ENCODE measurements at places on chromosomes 16 and 17.

GRCh38 chr16:12082226-12082887 is 105.8 kb downstream of the SNX29 start:
- DNase-seq, result no peak

DNA sequence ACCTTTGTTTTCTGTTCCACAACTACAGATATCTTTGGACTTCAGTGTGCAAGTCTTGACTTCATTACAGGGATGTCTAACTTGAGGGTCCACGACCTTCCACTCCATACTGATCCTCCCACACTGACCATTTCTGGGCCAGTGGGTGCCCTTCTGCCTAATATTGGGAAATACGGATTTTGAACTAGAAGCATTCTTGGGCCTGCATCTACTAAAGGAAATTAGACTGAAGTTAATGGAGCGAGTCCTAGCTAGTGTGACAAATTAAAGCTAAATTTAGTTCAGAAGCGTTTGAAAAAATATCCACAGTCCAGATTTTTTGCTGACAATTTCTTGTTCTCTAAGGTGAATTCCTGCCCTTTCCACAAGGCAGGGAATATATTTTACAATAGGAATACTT is 9.9 kb upstream of the TMIGD1 start:
- DNase-seq, result no peak

GRCh38 chr17:29109477-29110371 is 66.8 kb downstream of the PIPOX start:
- DNase-seq, result no peak

DNA sequence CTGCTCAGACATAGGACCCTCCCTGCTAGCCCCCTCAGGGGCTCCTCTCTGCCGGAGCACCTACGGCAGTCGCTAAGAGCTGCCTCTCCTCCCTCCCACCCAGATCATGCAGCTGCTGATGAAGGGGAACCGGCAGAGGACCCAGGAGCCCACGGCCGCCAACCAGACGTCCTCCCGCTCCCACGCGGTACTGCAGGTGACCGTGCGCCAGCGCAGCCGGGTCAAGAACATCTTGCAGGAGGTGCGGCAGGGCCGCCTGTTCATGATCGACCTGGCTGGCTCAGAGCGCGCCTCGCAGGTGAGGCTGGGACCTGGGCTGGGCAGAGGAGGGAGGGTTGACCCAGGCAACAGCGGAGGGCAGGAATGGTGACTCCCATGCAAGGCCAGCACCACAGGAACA is 17.0 kb downstream of the BTBD17 start:
- no peak for DNase-seq

GRCh38 chr17:61000911-61001310 is 323.3 kb downstream of the BCAS3 start:
- DNase-seq, result no peak

DNA sequence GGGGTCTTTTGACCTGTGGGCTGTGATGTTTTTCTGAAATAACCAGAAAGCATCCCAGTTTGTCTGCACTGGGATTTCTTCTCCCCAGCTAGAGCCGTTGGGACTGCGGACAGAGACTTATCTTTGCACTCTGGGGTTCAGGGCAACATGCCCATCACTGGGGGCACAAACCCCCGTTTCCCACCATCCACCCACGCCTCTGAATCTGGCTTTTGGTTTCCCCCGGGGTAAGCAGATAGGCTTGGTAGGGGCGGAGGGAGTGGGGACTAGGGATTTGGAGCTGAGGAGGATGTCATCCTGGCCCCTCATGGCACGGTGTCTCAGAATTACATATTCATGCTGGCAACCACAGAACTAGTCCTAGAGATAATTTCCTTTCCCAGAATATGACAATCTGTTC is 68.6 kb downstream of the CCDC182 start:
- DNase-seq, result no peak

GRCh38 chr16:80971819-80972218 is 34.9 kb downstream of the CMC2 start:
- DNase-seq, result no peak

DNA sequence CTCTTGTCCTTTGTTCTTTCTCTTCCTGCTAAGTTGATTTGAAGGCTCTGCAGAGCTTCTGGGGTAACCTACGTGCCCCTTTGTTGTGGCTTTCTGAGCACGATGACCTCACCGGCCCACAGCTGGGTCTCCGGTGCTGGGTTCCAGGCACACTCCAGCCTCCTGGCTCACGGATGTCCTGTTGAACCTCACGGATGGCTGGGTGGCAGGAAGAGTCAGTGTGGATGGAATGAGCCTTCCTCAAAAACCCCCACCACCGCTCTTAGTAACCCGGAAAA is 116.0 kb downstream of the SOCS1 start:
- no peak for DNase-seq

GRCh38 chr17:54426296-54426886 is 474.3 kb upstream of the TOM1L1 start:
- no peak for DNase-seq

- no peak for DNase-seq
Measured at GRCh38 chr17:41627316-41628072, 3.1 kb upstream of the KRT17 start.

GRCh38 chr16:2275476-2276367 is 7.8 kb upstream of the RNPS1 start:
- DNase-seq, result no peak

DNA sequence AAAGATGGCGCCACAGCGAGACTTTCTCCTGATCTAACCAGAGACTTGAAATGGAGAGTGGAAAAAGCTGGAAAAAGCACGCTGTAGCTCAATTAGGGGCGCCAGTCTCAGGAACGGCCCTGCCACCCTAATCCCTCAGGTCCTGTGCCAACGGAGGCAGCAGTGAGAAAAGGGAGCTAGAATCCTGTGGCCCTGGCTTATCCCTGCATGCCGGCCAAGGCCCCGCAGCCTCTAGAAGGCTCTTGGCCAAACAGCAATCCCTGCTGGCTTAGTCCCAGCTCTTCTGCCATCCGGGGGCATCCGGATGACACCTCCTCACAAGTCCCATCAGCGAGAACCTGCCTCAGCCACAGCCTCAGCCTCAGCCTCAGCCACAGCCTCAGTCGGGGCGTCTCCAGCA is 69.8 kb downstream of the MRM3 start:
- DNase-seq, result no peak

DNA sequence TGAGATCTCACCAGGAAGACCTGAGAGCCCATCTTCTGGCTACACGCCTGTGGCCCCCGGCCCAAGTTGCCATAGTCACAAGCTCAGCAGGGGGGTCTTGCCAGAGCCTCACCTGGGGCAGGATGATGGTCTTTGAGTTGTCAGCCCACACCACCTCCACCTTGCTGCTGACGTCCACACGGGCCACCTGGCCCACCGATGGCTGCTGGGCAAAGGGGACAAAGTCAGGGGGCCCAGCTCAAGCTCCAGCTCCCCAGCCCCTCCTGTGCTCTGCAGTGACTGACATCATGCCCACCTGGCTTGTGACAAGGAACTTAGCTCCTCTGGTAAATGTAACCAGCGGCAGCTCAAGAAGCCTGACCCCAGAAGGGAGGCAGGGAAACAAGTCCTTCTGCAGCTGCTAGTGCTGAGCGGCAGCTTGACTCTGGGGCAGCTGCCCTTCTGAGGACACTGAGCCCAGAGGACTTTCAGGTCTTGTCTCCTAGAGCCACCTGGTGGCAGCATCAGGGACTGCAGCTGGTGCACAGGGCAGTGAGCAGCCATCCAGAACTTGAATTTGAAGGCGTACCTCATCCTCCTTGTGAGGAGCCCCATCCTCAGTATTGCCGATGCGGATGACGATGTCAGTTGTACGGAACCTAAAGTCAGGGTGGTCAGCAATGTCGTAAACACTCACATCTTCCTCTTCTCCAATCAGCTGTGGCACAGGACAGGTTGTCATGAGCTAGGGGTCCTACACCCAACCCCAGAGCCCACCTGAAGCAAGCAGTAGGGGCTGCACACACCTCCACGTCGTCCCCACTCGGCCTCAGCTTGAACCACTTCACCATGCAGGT is 13.5 kb downstream of the SPHK1 start:
- peak; percentile 74 for DNase-seq

- no peak for DNase-seq
Measured at GRCh38 chr16:66226762-66227161, 139.7 kb upstream of the CDH5 start.

DNA sequence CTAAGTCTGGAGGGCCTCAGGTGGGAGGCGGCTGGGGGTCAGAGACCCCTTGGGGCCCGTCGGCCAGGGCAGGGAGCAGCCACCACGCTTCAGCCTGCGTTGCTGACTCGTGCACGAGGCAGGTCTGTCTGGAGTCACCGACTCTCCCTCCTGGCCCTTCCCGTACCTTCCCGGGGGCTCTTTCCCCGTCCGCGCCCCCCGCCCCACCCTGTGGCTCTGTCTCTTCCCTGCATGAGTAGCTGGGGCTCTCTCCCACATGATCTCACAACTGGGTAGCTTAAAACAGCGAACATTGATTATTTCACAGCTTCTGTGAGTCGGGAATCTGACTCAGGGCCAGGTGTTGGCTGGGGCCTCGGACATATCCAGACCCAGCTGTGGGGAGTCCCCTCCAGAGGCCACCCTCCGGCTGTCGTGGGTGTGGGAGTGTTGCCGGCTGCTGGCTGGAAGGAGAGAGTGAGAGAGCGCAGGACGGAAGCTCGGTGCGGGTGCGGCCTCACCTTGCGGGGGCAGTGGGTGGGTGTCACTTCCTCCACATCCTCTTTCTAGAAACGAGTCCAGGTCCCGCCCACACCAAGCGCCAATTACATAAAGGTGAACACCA is 17.3 kb downstream of the BAHCC1 start:
- DNase-seq, result no peak

- no peak for DNase-seq
Measured at GRCh38 chr16:67399749-67400704, 6.7 kb upstream of the TPPP3 start.

GRCh38 chr17:82316651-82317393 is 586 bp downstream of the CD7 start:
- no peak for DNase-seq

DNA sequence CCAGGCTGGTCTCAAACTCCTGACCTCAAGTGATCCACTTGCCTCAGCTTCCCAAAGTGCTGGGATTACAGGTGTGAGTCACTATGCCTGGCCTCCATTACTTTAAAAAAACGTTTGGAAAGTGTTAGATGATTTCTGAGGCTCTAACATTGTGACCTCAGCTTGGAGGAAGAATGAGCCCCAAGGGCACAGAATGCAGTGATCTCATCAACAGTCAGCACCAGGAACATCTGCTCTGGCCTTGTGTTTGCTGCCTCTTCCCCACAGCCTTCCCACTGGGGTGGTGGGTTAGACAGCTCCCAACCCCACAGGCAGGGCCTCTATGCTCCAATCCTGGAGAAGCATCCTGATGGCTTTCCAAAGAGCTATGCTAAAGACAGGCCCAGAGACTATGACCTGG is 37.7 kb upstream of the SREBF1 start:
- DNase-seq, result no peak

DNA sequence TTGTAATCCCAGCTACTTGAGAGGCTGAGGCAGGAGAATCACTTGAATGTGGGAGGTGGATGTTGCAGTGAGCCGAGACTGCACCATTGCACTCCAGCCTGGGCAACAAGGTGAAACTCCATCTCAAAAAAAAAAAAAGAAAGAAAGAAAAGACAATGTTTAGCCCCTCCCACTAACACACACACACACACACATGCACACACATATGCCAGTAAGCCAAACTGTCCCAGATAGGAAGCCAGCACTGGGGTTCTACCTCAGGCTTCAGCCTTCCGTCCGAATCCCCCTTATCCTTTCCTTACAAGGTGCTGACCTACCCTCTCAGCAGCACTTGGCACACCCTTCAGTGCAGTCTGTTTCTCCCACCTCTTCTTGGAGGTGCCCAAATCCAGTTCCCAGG is 8.7 kb upstream of the KCNH6 start:
- no peak for DNase-seq

GRCh38 chr16:85462714-85463611 is 150.2 kb upstream of the GSE1 start:
- DNase-seq, result no peak

GRCh38 chr16:14109782-14110727 is 38.9 kb downstream of the MRTFB start:
- no peak for DNase-seq

- DNase-seq, result no peak
Measured at GRCh38 chr16:53064081-53064578, 9.3 kb downstream of the CHD9 start.

DNA sequence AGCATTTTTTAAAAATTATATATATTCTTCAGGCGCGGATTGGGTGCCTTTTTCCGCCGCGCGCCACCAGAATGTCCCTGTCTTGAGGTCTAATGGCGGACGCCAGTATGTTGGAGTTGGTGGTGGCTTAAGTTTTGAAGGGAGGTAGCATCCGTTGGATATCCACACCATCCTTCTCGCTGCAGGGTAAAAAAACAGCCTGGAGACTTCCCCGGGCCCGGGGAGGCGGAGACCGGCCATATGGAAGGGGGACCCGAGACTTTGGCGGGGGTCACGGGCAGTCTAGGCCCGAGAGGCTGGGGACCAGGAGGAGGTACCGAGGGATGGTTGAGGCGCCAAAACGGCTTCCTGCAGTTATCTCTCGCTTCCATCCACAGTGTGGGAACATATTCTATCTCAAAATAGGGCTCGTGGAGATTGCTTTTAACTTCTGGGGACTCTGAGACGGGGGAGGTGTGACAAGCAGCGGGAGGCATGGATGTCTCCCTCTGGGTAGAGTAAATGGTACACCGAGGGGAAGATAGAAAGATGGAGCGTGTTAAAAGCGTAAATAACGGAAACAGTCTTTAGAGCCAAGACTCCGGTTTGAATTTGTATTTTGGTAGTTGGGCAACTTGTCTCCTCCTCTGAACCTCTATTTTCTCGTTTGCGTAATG is at the start of gene SF3B3:
TSS of gene SF3B3 (plus strand) at position 74 of the 656 bp plus-strand sequence. CDS start 2,841 bp downstream, outside the sequence.
- DNase-seq, result no peak

DNA sequence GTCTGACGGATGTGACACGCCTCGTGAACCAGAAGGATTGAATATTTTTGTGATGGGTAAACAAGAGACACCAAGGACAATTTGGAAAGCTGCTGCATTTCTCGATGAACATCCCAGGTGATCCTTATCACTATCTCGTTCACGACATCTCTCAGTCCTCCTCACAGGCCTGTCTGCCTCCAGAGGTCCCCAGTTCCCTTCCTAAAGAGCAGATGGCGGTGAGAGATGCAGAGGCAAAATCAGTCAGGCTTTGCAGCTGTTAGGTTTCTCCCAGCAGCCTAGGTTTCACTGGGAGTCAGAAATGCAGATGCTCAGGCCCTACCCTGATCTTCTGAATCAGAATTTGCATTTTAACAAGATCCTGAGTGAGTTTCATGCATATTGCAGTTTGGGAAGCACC is 23.6 kb downstream of the SCPEP1 start:
- no peak for DNase-seq

DNA sequence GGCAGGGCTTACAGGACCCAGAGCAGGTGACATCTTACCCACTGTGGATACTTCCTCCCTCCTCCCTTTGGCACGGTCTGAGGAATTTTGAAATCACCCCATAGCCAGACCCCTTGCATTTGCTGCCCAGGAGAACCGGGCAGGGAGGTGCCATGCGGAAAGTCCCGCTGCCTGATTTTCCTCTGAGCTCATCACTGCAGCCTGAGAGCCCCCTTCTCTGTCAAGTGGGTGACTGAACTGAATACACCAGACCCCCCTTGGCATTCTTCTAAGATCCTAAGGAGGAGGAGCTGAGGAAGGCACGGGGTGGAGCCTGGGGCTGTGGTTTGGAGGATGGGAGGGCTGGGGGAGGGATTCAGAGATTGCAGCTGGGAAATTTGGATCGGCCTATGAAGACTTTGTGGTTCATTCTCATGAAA is 173.4 kb downstream of the RAB11FIP4 start:
- DNase-seq, result no peak
